ENCODE measurements at places on chromosomes 7 and 10.

- DNase-seq: no peak
These were observed 40.0 kb upstream of the INSIG1 start for GRCh38 chr7:155257482-155258225.

DNA sequence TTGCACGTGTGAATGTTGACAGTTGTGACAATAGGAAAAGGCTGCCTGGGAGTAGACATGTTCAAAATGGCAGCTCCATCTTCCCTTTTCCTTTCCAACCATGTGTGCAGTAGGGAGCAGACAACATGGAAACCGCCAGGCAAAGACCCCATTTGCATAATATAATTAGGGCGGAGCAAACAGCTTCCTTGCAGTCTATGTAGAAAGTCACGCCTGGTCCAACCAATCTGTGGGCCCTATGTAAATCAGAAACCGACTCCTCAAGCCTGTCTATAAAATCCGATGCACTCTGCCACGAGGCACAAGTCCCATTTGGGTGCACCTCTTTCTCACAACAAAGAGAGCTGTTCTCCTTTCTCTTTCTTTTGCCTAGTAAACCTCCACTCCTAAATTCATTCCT lies 19.6 kb downstream of the NEBL start:
- no peak for DNase-seq

GRCh38 chr10:34413756-34414587 lies 401.1 kb downstream of the PARD3 start:
- DNase-seq: no peak

- no peak for DNase-seq
These were observed 880.0 kb upstream of the LRRTM3 start for GRCh38 chr10:66045859-66046258.

DNA sequence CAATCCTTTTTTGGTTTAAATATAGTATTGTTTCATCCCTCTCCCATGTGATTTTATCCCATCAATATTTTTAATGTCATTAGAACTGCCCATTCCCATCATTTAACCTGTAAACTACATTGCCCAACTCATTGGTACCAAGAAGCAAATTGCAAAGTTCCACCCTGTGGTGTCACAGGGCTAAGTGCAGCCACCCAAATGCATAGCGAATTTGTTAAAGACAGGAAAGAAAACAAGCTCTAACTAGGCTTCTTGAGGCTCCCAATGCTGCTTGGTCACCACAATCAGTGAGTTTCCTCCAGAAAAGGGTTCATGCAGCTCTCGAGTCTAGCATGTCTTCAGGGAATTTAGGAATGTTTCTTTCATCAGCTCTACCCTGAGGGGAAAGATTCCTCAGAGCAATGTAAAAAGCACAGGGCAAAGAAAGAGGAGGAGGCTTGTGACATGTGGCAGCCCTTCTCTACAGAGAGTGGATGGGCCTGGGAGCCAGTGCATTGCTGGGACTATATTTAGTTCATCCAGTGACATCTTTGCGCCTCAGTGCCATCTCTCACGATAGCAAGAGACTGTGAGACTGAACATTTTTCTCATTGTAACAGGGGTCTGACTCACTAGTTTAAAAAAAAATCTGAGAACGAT lies 58.1 kb downstream of the CAV1 start:
- no peak for DNase-seq

DNA sequence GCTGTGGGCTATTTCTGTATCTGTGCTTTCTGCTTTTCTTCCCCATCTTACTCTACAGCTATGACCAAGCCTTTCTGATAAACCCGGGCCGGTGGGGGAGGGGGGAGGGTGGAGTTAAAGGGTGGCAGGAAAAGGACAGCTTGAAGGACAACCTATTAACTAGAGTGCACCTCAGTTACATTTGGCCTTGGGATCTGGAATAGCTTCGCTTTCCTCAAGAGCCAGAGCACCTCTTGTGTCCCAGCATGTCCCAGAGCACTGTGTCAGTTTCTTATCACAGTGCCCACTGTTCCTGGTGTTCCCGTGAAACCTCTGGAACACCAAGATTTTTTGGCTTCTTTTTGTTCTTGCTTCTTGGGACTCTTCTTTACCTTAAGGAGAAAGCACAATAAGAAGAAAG lies 160.6 kb downstream of the NSUN6 start:
- no peak for DNase-seq

DNA sequence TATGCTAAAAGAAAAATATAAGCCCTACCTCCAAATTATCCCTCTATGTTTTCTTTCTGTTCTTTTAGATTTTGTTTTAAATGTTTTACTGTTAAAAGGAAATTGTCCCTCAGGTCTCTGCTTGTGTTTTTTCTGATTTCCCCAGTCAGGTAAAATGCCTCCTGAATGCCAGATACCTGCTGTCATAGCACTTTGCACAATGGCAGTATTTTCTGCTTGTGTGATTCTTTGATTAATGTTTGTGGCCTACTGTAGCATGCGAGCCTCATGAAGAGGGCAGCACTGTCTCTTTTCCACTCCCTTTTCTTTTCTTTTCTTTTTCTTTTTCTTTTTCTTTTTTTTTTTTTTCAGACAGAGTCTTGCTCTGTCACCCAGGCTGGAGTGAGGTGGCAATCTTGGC lies 71.2 kb downstream of the TEX36 start:
- DNase-seq: no peak

DNA sequence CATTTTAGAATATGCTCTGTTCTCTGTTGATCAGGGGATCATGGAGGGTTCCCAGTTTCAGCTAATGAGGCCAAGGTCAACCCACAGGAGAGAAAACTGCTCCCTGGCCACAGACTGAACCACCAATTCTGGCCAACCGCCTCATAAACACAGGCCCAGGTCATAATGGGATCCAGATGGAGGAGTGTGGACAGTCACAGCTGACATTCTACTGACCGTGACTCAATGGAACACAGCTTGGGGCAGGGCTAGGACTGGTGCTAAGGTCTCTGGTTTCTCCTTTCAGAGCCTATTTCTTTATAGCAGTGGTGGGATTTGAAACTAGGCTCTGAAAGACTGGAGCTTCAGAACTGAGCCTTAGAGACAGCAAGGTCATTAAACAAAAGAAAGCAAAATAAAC lies 68.3 kb downstream of the HIPK2 start:
- no peak for DNase-seq

GRCh38 chr10:68560186-68560942 lies at the start of gene TET1:
TSS of gene TET1 (plus strand) at chr10:68560337. CDS start at chr10:68572339, 12,002 bp downstream.
- no peak for DNase-seq

- DNase-seq: no peak
These were observed 72.1 kb downstream of the GRB10 start for GRCh38 chr7:50710441-50711154.

DNA sequence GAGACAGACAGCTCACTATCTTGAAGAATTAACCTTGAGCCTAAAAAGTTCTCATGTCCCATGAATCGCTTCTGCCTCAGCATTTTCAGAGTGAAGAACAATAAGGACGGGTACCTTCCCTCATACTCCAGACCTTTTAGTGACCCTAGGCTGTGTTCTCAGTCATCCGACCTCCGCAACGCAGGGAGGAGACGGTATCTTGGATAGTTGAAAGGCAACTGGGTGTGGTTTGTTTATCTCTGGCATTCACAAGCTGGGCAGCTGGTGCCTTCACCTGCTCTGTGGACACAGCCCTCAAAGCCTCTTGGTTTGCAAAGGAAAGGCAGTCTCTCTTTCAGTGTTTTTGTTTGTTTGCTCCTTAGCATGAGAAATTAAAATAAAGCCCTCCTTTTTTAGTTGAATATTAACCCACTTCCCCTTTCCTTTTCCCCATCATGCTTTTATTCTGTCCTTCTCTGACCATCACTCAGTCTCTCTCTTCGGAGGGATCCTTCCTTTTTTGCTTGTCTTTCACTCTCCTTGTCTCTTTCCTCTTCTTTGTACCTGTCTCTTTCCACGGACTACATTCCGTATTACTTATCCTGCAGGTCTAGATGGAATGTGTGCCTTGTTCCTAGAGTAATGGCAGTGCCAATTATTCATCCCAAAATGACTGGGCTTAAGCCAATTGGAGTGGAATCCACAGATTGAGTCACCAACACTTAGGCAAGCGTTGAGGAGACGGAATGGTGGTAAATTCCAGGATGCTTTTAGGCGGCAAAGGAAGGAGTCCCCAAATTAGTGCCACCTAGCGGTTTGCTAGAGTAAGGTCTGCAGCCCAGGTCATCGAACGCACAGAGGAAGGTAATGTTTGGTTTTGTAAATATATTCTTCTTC lies 45.8 kb downstream of the PRR15 start:
- no peak for DNase-seq

DNA sequence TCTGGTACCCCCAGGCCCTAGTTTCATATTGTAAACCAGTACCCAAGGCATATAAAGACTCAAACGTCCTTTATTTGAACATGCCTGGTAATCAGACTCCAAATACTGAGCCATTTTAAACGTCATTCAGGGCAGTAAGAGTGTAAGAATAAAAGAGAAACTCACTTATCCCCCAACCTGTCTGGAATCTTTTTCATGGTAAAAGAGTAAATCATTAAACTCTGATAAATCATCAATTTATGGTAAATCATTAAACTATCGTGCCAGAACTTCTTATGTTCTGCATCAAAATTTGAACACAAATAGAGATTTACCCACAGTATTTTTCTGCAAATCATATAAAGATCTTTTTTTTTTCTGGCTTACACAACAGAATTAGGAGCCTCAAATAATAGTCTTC lies 734.3 kb upstream of the POT1 start:
- no peak for DNase-seq

DNA sequence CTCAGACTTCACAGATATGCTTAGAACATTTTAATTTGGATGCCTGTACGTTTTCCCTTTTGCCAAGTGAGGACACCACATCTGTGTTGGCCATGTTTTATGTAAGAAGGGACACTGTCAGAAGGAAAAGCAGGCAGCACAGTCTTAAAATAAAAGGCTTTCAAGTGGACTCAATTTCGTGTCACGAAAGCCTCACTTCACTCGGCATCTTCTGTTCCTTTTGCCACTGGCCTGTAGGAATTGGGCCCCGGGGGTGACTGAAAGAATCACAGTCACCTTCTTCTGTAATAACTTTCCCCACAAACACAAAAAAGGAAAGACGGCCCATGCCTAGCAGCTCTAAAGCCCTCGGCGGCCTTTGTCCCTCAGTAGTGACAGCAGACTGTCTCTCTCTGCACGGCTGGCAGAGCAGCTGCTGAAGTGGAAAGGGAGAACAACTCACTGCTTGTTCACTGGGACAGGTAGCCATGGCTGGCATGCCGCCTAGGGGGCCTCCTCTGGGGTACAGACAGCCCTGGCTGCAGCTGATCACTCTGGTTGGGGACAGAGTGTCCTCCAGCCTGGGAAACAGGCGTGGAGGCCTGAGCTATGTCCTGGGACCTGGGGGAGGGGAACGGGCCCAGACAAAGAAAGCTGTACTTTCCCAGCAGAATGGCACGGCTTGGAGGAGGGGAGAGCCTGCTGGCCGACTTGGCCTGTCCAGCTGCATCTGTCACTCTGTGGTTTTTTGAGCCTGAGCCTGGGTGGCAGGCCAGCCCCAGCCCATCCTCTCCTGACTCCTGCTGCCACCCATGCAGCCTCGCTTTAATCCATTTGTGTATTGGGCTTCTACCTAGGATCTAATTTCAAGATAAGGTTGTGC lies 4.4 kb downstream of the RASSF4 start:
- no peak for DNase-seq

- DNase-seq: no peak
These were observed 318.9 kb downstream of the IPMK start for GRCh38 chr10:57948796-57949195.

DNA sequence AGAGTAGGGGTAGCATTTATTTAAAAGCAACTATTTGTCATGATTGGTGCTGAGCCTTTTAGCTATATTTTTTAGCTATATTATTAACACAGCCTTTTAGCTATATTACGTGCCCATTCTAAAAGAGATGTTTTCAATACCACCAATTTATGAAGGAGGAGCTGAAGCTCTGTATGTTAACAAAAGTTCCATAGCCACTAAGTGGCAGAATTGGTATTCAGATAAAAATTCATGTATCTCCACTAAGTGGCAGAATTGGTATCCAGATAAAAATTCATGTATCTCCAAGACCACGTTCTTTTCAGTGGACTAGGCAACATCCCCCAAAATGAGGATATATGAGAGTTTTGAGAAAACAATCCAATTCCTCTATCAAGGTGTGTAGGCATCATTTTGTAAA lies 268.6 kb downstream of the HGF start:
- DNase-seq: no peak

GRCh38 chr10:68576118-68576517 lies 16.0 kb downstream of the TET1 start:
- no peak for DNase-seq

DNA sequence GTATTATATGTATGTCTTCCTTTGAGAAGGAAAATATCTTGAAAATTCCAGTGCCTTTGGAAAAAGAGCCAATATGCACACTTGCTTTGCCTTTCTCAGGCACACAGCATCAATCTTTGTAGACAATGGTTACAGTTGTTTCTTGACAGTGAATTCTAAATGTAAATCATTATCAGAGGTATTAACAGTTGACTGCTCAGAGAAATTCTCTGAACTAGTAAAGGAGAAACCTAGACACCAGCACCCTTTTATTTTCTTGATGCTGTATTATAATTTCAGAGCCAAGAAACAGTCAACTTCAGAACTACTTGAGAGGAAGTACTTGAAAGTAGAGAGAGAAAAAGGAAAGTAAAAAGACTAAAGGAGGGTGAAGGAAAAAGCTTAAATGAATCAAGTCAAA lies 185.8 kb upstream of the SMIM30 start:
- no peak for DNase-seq

- no peak for DNase-seq
These were observed 37.7 kb downstream of the PPP1R17 start for GRCh38 chr7:31724696-31725095.

GRCh38 chr7:158001621-158002320 lies 585.9 kb downstream of the PTPRN2 start:
- DNase-seq: no peak

DNA sequence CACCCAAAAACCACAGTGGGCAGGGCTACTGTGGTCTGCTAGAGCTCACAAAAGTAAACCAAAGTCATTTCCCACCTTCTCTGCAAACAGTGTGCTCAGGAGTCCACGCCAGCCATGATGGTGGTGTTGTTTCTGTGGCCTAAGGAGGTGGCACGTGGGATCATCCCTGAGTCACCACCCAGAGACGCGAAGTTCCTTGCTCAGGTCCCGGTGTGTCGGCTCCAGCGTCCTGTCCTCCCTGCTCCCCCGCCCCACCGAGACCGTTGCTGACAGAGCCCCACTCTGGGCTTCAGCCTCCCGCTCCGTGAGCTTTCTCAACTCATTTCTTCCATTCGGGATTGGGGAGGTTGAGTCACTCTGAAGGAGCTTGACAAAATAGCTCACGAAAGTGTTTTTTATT lies 118.7 kb downstream of the NPTX2 start:
- no peak for DNase-seq

DNA sequence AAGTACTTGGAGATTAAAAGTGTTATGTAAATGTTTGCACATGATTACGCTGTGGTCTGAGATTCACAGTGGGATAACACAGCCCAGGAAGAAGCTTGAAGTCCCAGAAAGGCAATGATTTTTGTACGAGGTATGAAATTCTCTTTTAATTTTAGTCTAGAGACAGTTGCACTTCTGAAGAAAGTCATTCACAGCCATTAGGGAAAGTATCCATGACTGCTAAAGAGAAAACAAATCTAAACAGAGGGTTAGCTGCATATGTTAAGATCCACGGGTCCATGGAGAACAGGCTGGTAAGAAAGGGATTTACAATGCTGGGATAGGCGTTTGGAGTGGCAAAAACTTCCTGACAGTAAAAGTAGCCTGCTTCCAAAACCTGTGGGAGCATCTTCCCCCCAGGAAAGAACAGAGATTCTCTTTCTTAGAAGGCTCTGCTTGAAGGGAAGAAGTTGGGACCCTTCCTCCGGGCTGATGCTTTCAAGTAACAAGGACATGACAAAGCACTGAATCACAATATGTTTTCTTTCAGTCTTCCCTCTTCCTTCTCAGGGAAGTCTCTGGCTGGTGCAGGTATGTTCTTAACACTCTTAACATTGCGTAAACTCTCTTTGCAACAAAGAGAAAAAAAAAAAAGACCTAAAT lies 220.8 kb upstream of the CELF2 start:
- DNase-seq: no peak
